ENCODE measurements at places on chromosomes 12 and 14. TPM values are rescaled to one million over a fixed set of nuclear protein-coding genes. Genes with fewer than 3 reads are reported as not detected.

Gene KRT85
- total RNA-seq = not detected

Gene CFAP251
- total RNA-seq = 6.1 TPM

Gene SRRM4
- not detected for total RNA-seq

Gene OTUB2
- 2.6 TPM for total RNA-seq

Gene GPR68
- total RNA-seq = 10.1 TPM

Gene KRT72
- not detected for total RNA-seq

Gene PLEKHD1
- not detected for total RNA-seq

Gene CACNA2D4
- total RNA-seq = not detected

Gene OAS1
- total RNA-seq = 0.37 TPM

Data from smooth muscle cell of the umbilical artery (primary cell).